PC-3 (cell line): ENCODE measurements at places on chromosomes 12 and 14. TPM values are rescaled to one million over a fixed set of nuclear protein-coding genes. Genes with fewer than 3 reads are reported as not detected.

The ITPR2 gene
- 4.0 and 10.2 TPM in 2 replicates for total RNA-seq

The LMO3 gene
- 2.3 TPM in 1 of 2 replicates, not detected in the other for total RNA-seq

The NGB gene
- total RNA-seq, result not detected in 2 replicates

The C3AR1 gene
- not detected in 2 replicates for total RNA-seq

The KICS2 gene
- total RNA-seq, result 11.9 and 16.4 TPM in 2 replicates
